Fibroblast of mammary gland (primary cell): ENCODE measurements at places on chromosomes 3 and 15.

DNA sequence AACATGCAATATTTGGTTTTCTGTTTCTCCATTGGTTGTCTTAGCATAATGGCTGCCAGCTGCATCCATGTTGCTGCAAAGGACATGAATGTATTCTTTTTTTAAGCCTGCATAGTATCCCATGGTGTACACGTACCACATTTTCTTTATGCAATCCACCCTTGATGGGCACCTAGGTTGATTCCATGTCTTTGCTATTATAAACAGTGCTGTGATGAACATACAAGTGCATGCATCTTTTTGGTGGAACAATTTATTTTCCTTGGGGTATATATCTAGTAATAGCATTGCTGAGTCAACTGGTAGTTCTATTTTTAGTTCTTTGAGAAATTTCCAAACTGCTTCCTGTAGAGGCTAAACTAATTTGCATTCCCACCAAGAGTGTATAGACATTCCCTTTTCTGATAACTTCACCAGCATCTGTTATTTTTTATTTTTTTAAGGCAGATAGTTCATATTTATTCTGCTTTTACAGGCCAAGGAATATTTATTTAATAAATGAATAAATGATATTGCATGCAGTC lies 62.4 kb upstream of the NPHP3 start:
- DNase-seq, result no peak

DNA sequence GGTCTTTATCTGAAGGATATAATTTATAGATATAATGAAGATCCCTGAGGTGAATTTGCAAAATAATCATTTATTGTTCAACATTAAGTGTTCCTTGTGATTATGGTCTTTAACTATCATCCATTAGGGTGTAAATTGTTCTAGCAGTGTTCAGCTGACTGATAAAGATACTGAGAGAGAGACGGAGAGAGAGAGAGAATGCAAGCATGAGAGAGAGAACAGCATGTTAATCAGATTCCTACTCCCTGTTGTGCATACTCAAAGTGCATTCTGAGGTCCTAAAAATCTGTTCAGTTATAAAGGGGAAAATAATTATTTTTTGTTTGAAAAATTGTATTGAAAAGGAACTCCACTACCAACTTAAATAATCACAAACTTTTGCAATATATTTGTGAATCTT lies 271.0 kb upstream of the CBLB start:
- no peak for DNase-seq

- no peak for DNase-seq
Observed at GRCh38 chr3:186693843-186694242, 23.3 kb upstream of the KNG1 start.

DNA sequence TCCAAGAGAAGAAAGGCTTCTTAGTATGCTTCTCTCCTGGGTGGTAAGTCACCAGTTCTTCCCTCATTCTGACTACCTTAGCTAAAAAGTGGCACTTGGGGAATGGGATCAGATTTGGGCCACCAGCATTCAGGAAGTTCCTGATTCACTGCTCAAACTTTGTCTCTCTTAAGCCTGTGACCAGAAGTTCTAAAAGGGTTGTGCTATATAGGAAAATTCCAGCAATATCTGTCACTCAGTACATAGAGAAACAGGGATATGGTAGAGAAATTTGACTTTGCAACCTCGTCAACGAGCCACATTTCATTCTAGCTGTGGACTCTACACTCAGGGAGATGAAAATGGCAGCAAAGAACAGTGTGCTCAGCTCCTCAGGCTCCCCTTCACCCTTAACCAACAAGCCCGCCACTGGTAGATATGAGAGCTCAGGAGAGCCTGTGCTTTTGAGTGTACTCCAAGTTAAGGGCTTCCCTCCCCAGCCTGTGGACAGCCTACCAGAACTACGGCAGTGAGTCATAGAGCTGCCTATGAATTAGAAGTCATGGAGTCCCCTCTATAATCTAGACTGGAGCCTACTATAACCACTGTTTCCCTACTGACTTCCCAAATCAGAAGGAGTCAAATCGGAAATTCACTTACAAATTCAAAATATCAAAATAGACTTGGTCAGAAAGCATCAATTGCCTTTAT lies 52.6 kb upstream of the MYO5C start:
- peak; percentile 31 for DNase-seq

- no peak for DNase-seq
Observed at GRCh38 chr15:85974348-85974705, 105.3 kb upstream of the AGBL1 start.

DNA sequence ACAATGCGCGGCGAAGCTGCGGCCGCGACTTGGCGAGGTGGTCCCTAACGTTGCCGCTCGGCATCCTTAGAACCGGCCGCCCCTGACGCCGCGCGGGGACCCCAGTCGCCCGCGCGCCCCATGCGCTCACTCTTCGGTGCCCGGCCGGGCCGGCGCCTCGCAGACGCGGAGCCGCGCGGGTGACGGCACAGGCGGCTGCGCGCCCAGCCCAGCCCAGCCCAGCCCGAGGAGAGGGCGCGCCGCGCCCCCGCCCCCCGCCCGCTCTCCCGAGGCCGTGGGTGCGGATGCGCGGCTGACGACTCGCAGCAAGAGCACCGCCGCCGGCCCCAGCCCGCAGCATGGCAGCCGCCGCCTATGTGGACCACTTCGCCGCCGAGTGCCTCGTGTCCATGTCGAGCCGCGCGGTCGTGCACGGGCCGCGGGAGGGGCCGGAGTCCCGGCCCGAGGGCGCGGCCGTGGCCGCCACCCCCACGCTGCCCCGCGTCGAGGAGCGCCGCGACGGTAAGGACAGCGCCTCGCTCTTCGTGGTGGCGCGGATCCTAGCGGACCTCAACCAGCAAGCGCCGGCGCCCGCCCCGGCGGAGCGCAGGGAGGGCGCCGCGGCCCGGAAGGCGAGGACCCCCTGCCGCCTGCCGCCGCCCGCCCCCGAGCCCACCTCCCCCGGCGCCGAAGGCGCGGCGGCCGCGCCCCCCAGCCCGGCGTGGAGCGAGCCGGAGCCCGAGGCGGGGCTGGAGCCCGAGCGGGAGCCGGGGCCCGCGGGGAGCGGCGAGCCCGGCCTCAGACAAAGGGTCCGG lies 437 bp downstream of the KLF13 start:
- DNase-seq, result peak; percentile 55

DNA sequence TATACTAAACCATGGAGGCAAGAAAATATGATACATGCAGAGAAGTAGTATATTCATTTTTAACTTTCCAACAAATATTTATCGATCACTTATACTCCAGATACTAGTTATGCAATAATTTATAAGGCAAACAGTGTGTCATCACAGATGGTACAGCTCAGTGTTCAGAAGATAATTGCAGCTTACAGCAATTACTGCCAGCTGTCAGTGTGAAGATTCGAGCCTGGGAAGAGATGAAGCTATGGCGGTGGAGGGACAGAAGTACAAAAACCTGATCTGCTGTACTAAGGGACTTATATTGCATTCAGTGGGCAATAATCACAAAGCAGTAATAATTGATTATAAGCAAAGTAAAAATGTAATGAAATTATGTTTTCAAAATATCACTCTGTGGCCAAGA lies 170.6 kb upstream of the EPHA3 start:
- DNase-seq, result no peak

GRCh38 chr15:100922192-100923040 lies 3.3 kb downstream of the LRRK1 start:
- no peak for DNase-seq
